ENCODE measurements at places on chromosomes 7 and 10.

DNA sequence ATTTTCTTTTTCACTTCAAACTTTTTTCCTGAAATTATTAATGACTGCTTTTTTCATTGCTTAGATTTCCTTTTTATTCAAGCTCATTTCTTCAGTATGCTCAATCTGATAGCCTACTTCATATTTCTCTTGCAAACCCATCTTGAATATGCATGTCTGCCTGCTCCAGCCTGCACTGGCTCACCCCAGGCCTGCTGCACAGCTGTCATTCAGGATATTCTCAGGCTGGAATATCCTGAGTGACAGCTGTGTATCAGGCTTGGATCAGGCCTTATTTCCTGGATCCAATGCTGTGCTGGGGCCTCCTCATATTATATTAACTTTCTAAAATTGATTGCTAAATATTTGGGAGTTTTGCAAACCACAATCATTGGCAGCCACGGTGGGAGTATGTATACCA is 120.2 kb upstream of the TNS3 start:
- no peak for DNase-seq

GRCh38 chr7:12706900-12707536 is 19.6 kb downstream of the ARL4A start:
- no peak for DNase-seq

- DNase-seq = no peak
Observed at GRCh38 chr7:66099232-66099550, 15.5 kb upstream of the CRCP start.

GRCh38 chr10:78362406-78363022 is 328.9 kb downstream of the RPS24 start:
- DNase-seq = no peak

GRCh38 chr10:11799736-11800080 is 23.4 kb upstream of the PROSER2 start:
- DNase-seq = no peak

GRCh38 chr7:85014936-85015660 is 171.8 kb downstream of the SEMA3D start:
- no peak for DNase-seq

DNA sequence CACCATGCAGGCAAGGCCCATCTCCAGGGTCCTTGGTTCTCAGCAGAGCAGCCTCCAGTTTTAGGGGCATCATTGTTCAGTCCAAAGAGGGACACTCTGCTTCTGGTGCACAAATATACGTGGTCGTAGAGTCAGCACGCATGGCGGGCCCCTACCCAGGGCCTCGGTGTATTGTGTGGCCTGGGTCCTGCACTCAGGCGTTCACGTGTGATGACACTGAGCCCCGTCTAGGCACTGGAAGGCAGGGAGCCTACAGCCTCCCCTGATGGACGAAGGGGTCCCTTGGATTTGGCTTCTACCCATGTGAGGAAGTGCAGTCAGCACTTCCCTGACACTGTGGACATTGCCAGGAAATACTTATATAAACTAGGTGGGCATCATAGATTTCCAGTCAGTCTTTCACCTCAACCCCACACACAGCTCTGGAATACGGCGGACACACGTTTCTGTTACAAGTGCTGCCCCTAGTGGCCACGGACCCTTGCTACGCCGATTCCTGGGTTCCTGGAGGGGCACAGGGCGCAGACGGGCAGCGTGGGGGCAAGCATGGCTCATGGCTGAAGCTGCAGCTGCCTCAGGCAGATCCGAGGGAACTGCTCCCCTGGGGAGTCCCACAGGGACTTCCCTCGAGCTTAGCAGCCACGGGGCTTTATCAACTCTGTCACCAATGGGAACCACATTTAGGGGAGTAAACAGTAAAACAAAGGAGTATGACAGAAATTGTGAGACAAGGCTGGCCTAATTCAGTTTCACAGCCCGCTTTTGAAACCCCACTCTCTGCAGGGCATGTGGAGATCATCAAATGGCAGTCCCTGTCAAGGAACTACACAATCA is 25.4 kb downstream of the AIFM2 start:
- no peak for DNase-seq

DNA sequence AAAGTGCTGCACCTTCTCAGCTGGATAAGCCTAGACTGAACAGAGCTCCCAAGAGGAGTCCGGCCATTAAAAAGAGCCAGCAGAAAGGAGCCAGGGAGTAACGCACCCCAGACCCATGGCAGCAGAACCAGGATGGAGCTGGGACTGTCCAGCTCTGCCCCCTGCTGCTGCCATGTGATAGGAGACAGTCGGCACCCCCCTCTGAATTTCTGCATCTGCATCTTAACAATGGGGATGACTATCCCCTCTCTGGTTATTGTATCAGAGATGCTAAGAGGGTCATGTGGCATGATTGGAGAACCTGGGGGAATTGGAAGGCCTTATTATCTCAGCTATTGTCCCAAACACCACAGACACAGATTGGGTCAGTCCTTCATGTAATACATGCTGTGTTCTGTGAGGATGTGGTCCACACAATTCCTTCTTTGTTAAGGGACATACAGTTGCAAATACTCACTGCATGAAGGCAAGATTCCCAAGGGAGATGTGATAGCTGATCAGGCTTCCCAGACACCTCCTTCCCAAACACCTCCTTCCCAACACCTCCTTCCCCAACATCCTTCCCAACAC is 29.3 kb downstream of the PLEKHS1 start:
- DNase-seq = no peak

DNA sequence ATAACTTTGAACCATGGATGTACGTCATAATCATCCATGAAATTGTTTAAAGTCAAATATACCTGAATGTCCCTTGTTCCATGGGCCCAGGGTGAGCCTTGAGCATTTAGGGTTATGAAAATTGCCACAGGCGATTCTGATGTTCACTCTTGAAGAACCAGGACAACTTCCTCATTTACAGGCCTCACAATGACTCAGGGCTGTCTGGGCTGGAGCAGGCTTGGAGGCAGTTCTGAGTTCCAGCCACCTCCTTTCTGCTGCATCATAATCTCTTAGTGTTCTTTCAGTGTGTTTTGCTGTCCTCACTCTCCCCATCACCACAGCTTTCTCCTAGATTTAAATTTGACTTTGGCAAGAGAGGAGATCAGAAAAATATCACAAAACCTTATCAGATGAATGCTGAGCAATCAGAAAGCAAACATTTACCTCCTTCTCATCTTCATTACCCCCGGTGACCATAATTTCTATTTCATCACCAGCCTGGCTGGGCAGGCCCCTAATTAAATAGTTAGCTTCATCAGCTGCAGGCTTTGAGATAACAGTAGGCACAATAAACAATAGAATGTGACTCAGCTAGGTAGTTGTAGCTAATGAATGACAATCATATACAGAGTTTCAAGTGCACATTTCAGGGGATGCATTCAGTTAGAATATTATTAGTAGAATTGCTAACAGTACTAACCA is 571.0 kb downstream of the SH2D4B start:
- DNase-seq = no peak

DNA sequence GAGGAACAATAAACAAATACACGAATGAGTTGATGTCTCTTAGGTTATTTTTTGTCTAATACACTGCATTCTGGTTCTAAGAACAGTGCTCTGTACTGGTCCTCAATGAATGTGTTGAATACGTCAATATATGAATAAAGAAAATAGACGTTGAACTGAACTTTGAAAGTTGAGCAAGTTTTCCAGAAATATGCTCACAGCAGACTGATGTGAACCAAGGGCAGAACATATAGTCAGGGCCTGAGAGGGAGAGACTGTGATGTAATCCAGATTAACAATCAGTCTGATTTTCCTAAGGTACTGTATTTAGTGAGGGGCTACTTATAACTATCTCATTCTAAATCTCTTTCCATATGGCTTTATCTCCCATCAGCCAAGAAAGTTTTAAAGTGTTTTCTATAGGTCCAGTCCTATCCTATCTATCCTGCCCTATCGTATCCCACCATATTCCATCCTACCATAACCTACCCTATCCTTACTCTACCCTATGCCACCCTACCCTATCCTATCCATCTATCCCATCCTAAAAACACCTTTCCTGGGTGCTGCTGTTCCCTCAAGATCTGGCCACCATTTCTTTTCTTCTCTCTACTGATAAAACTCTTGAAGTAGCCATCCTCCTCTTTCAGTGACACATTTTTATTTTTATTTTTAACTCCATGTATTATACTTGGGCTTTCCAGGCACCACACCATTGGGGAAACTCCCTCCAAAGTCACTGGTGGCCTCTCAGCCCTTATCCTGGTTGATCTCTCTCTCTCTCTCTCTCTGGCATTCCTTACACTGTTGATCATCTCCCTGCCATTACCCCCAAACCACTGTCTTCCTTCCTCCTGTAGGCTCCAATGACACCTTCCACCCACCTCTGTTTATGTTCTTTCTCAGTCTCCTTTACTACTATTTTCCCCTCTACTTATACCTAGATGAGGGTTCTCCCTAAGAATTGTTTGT is 212.3 kb upstream of the SLC26A5 start:
- DNase-seq = no peak

DNA sequence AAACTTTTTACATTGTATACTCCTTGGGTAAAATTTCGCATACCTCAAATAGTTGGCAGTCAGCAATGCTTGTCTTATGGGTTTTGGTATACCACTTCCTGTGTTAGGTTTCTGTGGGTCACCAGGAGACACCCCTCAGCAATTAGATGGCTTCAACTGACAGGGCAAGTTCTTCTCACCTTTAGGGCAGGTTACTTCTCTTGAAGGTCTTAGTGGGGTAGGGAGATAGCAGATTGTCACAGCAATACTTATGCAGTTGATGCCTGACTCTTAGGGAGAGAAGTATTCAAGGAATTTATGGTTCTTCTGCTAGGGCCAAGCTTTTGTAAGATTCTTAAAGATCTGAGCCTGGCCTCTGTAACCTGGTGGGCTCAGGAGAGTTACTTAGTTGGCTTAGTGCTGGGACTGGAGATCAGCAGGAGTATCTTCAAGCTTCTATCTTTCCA is 42.9 kb downstream of the MKLN1 start:
- no peak for DNase-seq

DNA sequence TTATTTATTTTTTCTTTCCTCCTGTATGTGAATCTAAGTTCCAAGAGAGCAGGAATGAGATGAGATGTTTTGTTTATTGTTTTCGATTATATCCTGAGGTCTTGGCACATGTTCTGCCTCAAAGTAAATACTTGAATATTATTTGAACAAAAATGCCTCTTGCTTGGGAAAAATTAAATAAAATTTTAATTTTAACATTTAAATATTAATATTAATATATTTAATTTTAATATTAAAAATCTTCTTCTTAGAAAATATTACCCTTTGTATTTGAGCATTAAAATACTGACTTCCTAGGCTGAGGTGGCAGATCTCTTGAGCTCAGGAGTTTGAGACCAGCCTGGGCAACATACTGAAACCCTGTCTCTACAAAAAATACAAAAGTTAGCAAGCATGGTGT is 123.4 kb upstream of the SEMA3D start:
- no peak for DNase-seq

All from stimulated activated CD8-positive, alpha-beta memory T cell treated with anti-CD3 and anti-CD28 coated beads, Interleukin-2, amount 100 ng/mL, for 1 hour (primary cell).